ENCODE measurements at places on chromosomes 1 and 21. TPM values are rescaled to one million over a fixed set of nuclear protein-coding genes. Genes with fewer than 3 reads are reported as not detected.

GLUL gene
- total RNA-seq, result 102 TPM

DNA sequence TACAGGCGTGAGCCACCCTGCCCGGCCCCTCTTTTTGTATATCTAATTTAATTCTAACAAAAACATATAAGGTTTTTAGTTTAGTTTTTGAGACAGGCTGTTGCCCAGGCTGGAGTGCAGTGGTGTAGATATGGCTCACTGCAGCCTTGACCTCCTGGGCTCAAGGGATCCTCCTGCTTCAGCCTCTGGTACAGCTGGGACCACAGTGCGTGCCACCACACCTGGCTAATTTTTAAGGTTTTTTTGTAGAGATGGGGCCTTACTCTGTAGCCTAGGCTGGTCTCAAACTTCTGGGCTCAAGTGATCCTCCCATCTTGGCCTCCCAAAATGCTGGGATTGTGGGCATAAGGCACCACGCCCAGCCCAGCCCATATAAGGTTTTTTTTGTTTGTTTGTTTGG, 18.8 kb downstream of the ENSA start:
- no peak for DNase-seq
- no peak overlapping the region for H3K4me3 ChIP-seq
- H3K4me1 ChIP-seq, result peaks cover 56% of the 10 kb centered on the region

CNKSR1 gene
- 45.8 TPM for total RNA-seq

LENEP gene
- total RNA-seq, result not detected

RNU1-3 gene
- total RNA-seq, result under 0.01 TPM

DNA sequence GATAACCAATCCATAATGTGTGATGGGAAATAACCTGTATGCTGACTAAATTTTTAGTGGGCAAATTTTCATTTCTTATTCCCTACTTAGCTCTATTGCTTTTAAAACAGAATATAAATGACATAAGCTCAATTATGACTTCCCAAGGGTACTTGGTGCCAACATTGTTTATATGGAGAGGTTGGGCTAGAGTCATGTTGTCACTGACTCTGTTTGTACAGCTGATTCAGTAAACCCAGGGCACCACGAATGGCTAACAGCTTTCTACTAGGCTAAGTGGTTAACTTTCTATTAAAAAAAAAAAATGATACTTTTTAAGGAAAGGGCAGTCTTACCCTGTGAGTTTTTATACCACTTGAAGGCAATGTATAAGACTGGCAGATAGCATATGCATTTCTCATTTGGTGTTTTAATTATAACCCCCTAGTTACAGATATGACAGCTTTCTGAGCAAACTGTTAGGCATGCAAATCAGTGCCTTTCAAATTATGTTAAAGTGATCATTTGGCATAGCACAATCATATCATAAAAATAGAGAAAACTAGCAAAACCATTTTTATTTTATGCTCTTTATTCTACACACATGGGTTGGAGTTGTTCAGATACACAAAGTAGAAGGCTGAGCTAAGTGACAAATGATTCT, 147.1 kb downstream of the DNM3 start:
- peaks cover 7% of the 10 kb centered on the region for H3K36me3 ChIP-seq
- no peak for DNase-seq
- H3K27ac ChIP-seq, result no peak overlapping the region
- no peak overlapping the region for H3K4me3 ChIP-seq
- no peaks in the 10 kb centered on the region for H3K4me1 ChIP-seq
- no peaks in the 10 kb centered on the region for H3K27me3 ChIP-seq

- peaks cover 6% of the 10 kb centered on the region for H3K4me1 ChIP-seq
- no peaks in the 10 kb centered on the region for H3K36me3 ChIP-seq
- no peak overlapping the region for H3K4me3 ChIP-seq
- no peak overlapping the region for H3K27ac ChIP-seq
These were observed 67.6 kb upstream of the TSPAN2 start for GRCh38 chr1:115156826-115157468.

EFCAB14 gene
- 45.5 TPM for total RNA-seq

- H3K27me3 ChIP-seq, result no peaks in the 10 kb centered on the region
- DNase-seq, result no peak
- no peaks in the 10 kb centered on the region for H3K36me3 ChIP-seq
- H3K27ac ChIP-seq, result no peak overlapping the region
These were observed 193.6 kb upstream of the ADGRL2 start for GRCh38 chr1:81607086-81607485.

- H3K4me1 ChIP-seq, result peaks cover 24% of the 10 kb centered on the region
- H3K27ac ChIP-seq, result peak overlapping the region; percentile 74
- peaks cover 35% of the 10 kb centered on the region for H3K36me3 ChIP-seq
- no peaks in the 10 kb centered on the region for H3K27me3 ChIP-seq
- no peak overlapping the region for H3K4me3 ChIP-seq
These were observed 9.9 kb downstream of the HCRTR1 start for GRCh38 chr1:31627301-31627929.

DNA sequence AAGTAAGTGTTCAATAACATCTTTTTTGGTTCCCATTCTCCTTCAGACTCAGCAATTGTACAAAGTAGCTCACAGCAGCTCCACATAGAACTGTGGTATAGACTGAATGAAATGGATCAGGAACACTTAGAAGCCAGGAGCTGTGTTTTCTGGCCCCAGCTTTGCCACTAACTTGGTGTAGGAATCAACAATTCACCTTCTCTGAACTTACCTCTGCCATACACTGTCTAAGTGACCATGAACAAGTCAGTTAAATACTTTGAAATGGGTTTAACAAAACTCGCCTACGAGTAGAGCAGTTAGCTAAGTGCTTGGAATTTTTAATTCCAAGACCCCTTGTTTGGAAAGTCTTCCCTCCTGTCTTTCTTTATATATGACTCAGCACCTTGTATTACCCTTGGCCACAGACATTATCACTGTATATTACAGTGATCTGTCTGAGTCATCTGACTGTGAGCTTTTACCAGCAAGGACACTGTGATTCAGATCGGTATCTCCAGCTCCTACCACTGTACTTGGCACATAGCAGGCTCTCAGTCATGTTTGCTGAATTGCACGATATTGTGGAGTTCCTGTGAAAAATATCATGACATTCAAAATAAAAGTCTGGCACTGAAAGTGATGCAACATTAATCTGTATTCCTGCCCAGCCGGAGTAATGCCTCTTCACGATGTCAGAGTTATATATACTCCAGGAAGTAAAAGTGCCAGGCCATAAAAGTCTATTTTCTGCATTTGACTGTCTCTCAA, 101.7 kb upstream of the BEND5 start:
- H3K4me3 ChIP-seq, result no peak overlapping the region
- no peaks in the 10 kb centered on the region for H3K4me1 ChIP-seq
- DNase-seq, result no peak
- no peak overlapping the region for H3K27ac ChIP-seq
- H3K36me3 ChIP-seq, result no peaks in the 10 kb centered on the region

- H3K4me3 ChIP-seq, result peak overlapping the region; percentile 97
- no peaks in the 10 kb centered on the region for H3K27me3 ChIP-seq
- H3K27ac ChIP-seq, result peak overlapping the region; percentile 97
- peaks cover 29% of the 10 kb centered on the region for H3K36me3 ChIP-seq
- peaks cover 55% of the 10 kb centered on the region for H3K4me1 ChIP-seq
- no peak for DNase-seq
These were observed 499 bp upstream of the CRTC2 start for GRCh38 chr1:153958961-153959260.

PAQR6 gene
- total RNA-seq, result 2.9 TPM

- no peak for DNase-seq
- no peak overlapping the region for H3K4me3 ChIP-seq
- H3K27ac ChIP-seq, result no peak overlapping the region
- H3K36me3 ChIP-seq, result peaks cover 90% of the 10 kb centered on the region
- no peaks in the 10 kb centered on the region for H3K27me3 ChIP-seq
These were observed 18.9 kb downstream of the NECAP2 start for GRCh38 chr1:16459352-16459925.

- no peaks in the 10 kb centered on the region for H3K36me3 ChIP-seq
- H3K4me1 ChIP-seq, result peaks cover 30% of the 10 kb centered on the region
- H3K4me3 ChIP-seq, result peak overlapping the region; percentile 60
- H3K27ac ChIP-seq, result peak overlapping the region; percentile 45
These were observed 570 bp upstream of the NPR1 start for GRCh38 chr1:153677718-153678518.

DNA sequence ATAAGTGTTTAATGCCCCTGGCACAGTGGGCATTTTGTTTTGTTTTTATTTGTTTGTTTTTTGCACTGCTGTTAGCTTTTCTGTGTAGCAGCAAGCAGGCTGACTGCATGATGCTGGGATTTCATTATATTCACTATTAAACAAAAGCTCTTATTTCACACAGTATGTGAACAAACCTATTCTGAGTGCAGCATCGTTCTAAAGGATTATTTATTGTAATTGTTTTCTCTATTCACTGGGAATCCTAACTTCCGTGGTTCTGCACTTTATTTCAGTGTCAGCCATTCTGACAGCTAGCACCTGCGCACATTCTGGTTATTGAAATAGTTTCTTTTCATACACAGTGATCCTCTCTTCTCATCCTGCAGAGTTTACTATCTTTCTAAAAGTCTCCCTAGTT, 595.0 kb downstream of the NEGR1 start:
- H3K27me3 ChIP-seq, result no peaks in the 10 kb centered on the region
- no peaks in the 10 kb centered on the region for H3K4me1 ChIP-seq
- no peak for DNase-seq

- H3K4me1 ChIP-seq, result no peaks in the 10 kb centered on the region
- DNase-seq, result no peak
- H3K27me3 ChIP-seq, result no peaks in the 10 kb centered on the region
- no peak overlapping the region for H3K27ac ChIP-seq
- H3K36me3 ChIP-seq, result no peaks in the 10 kb centered on the region
These were observed 12.1 kb downstream of the CATSPERE start for GRCh38 chr1:244473059-244473605.

GRCh38 chr1:107972391-107973180, 7.6 kb upstream of the VAV3 start:
- H3K27me3 ChIP-seq, result no peaks in the 10 kb centered on the region
- DNase-seq, result no peak
- H3K27ac ChIP-seq, result no peak overlapping the region
- no peak overlapping the region for H3K4me3 ChIP-seq

THEMIS2 gene
- 8.9 TPM for total RNA-seq

DNA sequence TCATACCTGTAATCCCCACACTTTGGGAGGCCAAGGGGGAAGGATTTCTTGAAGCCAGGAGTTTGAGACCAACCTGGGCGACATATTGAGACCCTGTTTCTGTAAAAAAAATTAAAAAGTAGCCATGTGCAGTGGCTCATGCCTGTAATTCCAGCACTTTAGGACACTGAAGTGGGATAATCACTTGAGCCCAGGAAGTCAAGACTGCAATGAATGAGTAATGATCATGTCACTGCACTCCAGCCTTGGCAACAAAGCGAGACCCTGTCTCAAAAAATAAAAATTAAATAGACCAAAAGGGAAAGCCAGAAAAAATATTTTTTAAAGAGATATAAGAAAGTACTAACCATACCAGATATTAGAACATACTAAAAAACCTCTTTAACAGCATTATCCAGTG, 44.7 kb upstream of the LYPLAL1 start:
- no peak for DNase-seq
- H3K27me3 ChIP-seq, result no peaks in the 10 kb centered on the region
- H3K36me3 ChIP-seq, result no peaks in the 10 kb centered on the region
- no peak overlapping the region for H3K4me3 ChIP-seq

GRCh38 chr1:19366599-19367536, 54.7 kb downstream of the SLC66A1 start:
- no peaks in the 10 kb centered on the region for H3K27me3 ChIP-seq
- peaks cover 66% of the 10 kb centered on the region for H3K4me1 ChIP-seq
- H3K36me3 ChIP-seq, result no peaks in the 10 kb centered on the region

- no peak for DNase-seq
- peak overlapping the region; percentile 82 for H3K27ac ChIP-seq
- H3K4me3 ChIP-seq, result peak overlapping the region; percentile 49
- H3K4me1 ChIP-seq, result peaks cover 56% of the 10 kb centered on the region
These were observed 959 bp upstream of the SDC3 start for GRCh38 chr1:30909365-30910068.

DNA sequence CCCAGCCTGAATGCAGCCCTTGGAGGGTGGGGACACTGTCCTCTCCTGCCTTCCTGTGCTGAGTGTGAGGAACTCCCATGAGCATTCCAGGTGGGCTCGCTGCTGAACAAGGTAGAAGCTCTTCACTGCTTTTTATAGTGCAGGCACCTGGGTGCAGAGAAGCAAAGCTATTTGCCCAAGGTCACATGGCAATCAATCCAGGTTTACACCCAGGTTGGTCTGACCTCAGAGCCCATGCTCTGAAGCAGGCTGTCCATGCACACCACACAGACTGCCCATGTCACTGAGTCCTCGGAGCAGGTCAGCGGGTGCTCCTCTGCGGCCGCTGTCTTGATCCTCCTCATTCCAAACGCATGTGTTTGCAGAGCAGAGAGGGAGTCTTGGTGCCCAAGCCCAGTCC, 323.4 kb upstream of the VAMP3 start:
- no peaks in the 10 kb centered on the region for H3K4me1 ChIP-seq

- H3K4me1 ChIP-seq, result no peaks in the 10 kb centered on the region
- DNase-seq, result no peak
- no peak overlapping the region for H3K27ac ChIP-seq
- H3K27me3 ChIP-seq, result peaks cover 4% of the 10 kb centered on the region
- no peak overlapping the region for H3K4me3 ChIP-seq
These were observed 29.6 kb upstream of the AJAP1 start for GRCh38 chr1:4624801-4625200.

DNA sequence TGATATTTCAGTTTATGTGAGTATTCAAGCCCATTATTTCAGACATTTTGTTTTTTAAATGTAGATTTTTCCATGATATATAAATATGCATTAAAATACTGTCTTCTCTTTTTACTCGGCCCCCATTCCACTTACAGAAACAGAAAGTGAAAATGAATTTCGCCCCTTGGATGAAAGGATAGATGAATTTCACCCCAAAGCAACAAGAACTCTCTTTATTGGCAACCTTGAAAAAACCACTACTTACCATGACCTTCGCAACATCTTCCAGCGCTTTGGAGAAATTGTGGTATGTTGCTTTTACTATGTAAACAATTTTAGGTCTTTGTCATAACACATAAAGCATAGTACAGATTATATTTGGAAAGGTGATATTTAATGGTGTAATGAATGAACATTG, 59.9 kb downstream of the ZBTB17 start:
- peak overlapping the region; percentile 1 for H3K27ac ChIP-seq
- DNase-seq, result no peak
- H3K4me1 ChIP-seq, result peaks cover 25% of the 10 kb centered on the region
- no peaks in the 10 kb centered on the region for H3K27me3 ChIP-seq
- peaks cover 97% of the 10 kb centered on the region for H3K36me3 ChIP-seq

GRCh38 chr21:25568246-25568645, 39.0 kb downstream of the MRPL39 start:
- peak; percentile 79 for DNase-seq
- no peaks in the 10 kb centered on the region for H3K4me1 ChIP-seq
- H3K27ac ChIP-seq, result no peak overlapping the region

APCS gene
- not detected for total RNA-seq
